Hematopoietic multipotent progenitor cell treated with erythropoietin and hydrocortisone succinate and interleukin-3 and kit ligand, for 4 days (in vitro differentiated cells): ENCODE measurements at places on chromosomes 7 and 10.

GRCh38 chr10:4981722-4982471 is 18.7 kb downstream of the AKR1C1 start:
- DNase-seq, result peak; percentile 86

- peak; percentile 63 for DNase-seq
These were observed 78.4 kb upstream of the DUSP5 start for GRCh38 chr10:110419265-110419664.

- DNase-seq, result peak; percentile 11
These were observed 326.3 kb downstream of the CCSER2 start for GRCh38 chr10:84654671-84655070.

DNA sequence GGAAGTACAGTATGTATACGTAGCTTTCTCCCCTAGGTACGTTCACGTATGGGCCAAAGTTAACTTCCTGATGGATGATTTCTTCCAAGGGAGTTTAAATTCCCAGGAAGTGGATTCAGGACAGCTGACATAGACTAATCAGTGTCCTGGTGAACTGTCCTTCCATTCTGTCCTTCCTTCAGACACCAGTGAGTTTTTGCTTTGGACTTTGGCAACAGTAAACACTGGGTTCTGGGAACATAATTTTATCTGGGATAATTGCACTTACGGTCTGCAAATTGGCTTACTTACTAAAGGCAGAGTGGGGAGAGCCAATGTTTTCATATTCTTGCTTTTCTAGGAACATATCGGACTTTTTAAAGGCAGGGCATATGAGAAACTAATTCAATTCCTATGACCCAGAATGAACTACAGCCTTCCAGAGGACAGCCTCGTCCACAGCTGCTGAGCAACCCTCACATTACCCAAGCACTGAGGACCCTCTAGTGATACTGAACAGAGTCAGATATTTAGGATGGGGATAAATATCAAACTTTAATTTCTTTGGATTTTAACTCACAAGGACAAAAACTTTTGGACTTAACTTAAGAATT is 97.9 kb downstream of the RAB18 start:
- DNase-seq, result no peak

GRCh38 chr7:39421661-39422060 is 144.5 kb upstream of the YAE1 start:
- DNase-seq, result no peak

DNA sequence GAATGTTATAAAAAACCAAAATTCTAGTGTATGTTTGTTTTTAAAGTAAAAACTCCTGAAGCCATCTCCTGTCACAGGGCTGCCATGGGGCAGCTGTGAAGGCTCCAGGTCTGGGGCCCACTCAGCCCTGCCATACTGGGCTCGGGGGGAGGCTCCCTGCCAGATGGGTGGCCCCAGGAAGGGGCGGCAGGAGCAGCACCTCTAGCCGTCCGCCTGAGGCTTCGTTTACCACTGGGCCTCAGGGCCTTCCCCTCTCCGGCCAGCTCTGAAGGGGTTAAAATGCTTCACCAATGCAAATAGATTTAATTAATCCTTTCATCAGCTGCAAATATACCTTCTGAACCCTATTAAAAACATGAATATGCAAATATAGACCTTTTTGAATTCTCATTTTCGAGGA is 139.0 kb downstream of the ELFN1 start:
- no peak for DNase-seq

GRCh38 chr7:140225562-140226249 is 48.9 kb upstream of the KDM7A start:
- no peak for DNase-seq

- no peak for DNase-seq
These were observed 595.0 kb downstream of the GRM8 start for GRCh38 chr7:126657599-126658358.

DNA sequence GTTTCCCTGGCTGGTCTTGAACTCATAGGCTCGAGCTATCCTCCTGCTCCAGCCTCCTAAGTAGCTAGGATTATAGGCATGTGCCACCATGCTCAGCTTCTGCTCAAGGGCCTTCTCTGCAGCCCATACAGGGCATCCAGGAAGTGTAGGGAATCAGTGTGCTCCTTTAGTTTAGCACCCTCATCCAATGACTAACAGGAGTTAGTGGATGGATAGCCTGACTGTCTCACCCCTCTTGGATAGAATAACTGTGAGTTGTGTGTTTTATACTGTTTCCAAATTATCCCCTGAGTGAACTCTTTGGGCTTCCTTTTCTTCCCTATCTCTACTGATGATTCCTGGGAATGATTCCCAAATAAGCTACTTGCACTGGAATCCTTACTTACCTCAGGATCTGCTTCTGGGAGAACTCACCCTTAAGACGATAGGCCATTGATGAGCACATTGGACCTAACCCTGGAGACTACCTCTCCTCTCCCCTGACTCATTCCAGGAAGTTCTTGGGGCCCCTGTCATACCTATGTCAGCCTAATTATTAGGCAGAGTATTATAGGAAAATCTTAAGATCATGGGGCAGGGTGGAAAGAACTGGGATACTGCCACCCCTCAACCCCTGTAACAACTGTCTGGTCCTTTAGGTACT is 18.5 kb downstream of the STRIP2 start:
- DNase-seq, result no peak

DNA sequence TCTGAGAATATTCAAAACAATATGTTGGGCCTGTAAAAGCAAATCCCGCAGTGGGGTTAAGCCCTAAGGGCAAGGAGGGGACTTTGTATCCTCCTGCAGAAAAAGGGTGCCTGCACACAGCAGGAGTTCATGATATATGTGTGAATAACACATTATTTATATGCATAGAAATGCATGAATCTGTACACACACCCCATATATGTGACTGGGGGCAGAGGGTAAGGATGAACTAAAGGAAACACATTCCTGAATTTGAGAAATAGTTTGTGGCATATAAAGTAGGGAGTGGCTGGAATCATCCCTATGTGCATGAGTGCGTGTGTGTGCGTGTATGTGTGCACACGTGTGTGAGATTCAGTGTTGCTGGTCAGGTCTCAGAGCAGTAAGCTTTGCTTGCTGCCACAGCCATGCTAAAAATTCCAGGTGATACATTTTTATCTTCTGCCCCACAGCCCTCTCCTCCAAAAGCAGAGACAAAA is 18.9 kb downstream of the ENO4 start:
- no peak for DNase-seq

DNA sequence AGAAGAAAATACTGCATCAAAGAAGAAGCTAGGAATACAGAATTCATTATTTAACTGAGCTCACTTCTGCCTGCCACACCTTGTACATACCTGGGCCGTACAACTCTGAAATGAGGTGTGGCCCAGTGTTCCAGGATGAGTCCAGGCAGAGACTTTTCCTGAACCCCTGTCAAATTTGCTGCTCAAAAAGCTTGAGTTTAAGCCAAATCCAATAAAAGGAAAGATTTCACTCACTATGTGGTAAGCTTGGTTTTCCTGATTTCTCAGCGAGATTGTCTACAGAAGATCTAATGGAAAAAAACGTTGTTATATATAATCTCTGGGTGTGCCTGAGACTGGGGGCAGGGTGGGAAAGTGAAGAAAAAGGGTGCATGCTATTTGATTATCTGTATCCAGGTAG is 72.1 kb upstream of the EGFR start:
- no peak for DNase-seq

DNA sequence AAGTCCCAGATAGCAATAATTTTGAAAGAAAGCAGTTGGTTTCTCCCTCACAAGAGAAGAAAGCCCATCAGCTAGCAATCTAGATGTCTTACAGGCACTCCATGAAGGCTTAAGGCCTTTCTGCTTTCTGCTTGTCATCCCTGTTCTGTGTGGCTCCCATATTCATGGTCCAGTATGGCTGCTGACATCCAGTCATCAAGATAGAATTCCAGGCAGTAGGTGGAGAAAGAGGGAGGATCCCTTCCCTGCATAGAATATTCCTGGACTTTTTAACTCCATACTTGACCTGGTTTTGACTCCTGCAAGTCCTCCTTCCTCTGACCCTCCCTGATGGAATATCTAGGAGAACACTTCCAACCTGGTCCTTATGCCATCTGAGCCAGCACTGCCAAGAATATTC is 389.9 kb upstream of the AKR1E2 start:
- no peak for DNase-seq

DNA sequence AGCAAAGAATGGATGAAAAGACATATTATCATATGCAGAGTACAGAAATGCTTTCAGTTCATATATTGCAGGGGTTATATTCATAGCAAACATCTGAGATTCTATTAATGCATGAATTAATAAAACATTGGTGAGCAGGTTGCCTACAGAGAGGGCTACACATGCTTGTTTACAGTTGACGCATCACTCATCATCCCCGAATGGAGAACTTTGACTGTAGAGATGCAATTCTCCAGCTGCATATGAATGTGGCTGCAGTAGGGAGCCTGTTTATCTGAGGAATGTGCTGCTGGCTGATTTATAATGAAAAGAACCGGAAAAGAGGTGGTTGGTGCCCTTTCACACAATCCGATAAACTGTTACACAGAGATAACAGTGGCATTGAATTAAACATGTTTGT is 116.5 kb downstream of the GRM3 start:
- DNase-seq, result peak; percentile 24

GRCh38 chr7:44673324-44673723 is 66.9 kb downstream of the OGDH start:
- DNase-seq, result no peak

DNA sequence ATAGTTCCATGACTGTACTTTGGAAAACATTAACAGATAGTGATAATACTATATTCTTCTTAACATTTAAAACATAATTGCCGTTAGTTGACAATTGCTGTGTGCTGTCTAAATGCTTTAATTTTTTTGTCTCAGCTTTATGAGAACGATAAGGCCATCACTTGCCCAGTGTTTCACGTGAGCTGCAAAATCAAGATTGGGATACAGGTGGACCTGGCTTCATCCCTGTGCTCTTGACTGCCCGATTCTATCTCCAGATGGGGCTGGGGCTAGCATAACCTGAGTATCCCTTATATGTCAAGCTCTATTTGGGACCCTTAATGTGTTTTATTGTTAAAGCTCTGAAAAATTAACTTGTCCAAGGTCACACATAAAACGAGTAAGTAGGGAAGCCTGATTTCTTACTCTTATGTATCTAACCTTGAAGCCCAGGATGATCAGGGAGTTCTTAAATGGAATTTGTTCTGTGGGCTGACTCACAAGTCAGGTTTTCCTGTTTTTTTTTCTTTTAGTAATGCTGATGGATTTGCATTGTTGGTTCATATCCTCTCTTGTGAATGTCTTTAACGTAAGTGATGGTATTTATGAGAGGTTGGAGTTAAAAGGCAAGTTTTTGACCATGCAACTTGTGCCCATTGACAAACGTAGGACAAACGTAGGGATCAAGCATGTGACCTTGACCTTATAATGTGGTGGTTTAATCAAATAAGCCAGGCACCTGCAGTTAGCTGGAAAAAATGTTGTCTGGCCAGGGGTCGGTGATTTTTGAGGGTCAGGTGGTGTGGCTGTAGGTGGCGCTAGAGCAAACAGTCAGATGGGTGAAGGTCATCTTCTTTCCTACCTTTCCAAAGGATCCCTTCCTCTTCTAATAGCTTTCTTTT is 3.6 kb downstream of the PRKAR2B start:
- no peak for DNase-seq

DNA sequence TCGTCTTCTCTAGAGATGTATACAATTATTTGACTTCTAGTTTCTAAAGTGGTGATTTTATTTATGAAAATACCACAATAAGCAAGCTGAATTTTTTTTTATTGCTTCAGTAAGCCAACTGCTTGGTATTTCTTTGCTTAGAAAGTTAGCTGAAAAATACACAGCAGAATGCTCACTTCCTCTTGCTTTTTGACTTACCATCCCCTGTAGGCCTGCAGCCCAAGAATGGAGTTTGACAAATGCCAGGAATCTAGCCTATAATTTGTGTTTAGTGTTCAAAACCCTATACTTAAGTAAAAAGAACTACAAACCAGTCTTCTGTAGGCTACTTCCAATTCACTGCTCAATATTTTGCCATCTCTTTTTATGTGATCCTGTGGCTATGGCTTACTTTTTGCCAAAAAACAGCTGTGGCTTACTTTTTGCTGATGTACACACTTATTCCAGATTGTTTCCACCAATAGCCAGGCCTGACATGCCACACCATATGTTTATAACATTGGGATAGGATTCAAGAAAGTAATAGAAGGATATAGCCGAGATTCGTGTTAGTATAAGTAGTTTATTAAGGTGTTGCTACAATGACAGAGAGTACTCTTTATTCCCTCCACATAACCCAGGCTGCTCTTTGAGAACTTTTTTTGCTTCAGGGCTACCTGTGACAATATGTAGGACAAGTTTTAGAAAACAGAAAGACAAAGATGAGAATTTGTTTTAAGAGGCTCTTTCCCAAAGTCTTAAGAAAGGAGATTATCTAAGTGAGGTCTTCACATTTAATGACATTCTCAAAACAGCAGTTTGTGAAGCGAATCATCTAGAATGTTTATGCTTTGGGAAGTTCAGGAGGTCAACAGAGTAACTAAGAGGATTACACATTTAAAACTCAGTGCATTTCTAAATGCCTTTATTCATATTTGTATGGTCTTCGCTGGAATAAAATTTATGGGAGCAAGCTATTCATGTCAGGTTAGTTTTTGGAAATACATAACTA is 263.9 kb upstream of the FZD1 start:
- DNase-seq, result no peak

DNA sequence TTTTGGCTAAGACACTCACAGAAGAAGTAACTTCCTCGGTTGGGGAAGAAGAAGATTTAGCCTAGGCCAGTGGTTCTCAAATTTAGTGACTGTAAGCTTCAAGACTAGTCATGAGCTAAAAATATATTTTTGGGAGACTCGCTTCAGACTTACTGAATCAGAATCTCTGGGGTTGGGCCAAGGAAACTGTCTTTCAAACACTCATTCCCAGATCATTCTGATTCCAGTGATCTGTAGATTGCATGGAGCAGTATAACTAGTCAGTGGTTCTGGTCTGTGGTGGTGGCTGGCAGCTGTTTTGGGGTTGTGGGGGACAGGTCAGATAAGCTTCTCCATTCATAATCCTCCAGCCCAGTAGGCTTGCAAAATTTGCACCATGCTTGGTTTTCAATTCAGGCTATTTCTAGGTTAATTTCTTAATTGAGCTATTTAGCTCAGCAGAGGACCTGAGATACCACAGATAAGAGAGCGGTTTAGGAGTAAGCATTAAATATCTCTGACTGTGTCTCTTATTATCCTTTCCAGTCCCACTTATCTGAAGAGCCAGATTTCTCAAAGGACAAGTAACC is 3.8 kb upstream of the KAT6B start:
- peak; percentile 79 for DNase-seq

DNA sequence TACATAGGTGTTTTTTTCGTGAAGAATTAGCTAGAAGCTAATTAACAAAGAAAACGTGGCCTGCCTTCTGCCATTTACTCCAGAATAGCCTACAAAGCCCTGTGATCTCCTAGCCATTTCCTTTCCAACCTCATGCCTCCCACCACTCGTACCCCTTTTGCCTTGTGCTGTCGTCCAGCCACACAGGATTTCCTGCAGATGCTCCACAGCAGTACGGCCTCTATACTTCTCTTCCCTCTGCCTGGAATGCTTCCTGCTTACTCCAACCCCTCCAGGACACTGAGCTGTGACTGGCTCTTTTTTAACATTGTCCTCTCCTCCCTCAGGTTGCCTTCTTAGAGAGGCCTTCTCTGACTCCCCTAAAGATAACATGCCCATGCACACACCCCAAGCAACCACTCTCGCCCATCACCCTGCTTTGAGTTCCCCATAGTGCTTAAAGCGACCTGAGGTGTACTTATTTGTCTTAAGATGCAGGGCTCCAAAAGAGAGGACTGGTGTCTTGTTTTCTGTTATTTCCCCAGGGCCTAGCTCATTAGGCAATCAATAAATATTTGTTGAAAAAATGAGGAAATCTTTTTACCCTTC is 32.7 kb downstream of the STK17A start:
- no peak for DNase-seq

- no peak for DNase-seq
These were observed 10.7 kb downstream of the NRP1 start for GRCh38 chr10:33323721-33324120.
